Left hindlimb (tissue), 1 donor: ENCODE measurements at places on chromosomes 2 and 18.

DNA sequence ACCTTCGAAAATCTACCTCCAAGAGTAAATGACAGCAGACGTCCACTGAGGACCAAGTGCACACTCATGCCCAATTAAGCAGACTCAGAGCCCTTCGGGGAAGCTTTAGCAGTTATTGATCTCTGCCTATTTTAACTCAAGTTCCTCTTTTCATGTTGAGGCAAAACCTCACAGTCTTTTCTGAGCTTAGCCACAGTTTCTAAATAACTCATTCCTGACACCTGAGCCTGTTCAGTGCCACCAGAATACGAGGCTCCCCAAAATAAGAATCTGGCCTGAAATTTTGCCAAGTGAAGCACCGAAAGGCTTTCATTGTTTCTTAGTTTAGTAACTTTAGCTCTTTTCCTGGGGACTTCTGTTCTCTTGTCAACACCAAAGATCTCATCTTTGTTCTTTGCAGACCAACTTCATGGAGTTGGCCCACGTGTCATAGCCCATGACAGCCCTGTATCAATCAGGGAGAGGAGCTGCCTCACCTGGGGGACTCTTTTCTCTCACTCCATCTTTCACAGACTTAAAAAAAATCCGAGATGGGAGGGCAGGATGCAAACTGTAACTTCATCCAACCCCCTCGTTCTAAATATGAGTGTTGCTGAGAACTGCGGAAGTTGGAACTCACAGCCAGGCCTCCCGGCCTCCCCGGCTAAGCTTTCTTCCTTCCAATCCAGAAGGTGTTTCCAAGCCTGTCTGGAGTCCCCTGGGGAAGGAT lies 22.2 kb downstream of the INPP5D start:
- no peak for DNase-seq

- DNase-seq = no peak
These were observed 184.1 kb downstream of the CDH7 start for GRCh38 chr18:65934874-65935273.

GRCh38 chr18:75350857-75351256 lies 76.6 kb downstream of the SMIM21 start:
- no peak for DNase-seq

- DNase-seq = no peak
These were observed 55.9 kb downstream of the SDC1 start for GRCh38 chr2:20168727-20169696.

DNA sequence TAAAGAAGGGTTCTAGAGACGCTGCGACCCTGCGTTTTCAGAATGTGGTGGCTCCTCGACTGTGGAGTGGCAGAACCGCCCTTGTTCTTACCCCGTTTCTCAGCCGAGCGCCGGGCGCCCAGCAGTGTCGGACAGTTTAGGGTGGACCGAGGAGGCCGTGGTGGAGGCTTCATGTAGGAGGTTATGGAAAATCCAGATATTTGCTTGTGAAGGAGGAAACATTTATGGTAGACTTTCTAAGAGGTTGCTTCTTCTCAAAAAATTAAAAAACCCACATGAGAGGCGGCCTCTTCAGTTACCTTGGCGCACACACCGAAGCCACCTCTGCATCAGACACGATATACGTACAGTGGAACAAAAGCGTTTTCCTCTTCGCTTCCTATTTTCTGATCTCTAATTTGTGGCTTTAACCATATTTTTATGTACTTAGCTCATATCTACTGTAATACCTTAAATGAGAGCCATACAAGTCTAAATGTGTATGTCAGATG lies 120.8 kb downstream of the NFATC1 start:
- DNase-seq = peak; percentile 30

GRCh38 chr2:240856151-240856980 lies 12.3 kb upstream of the AGXT start:
- no peak for DNase-seq

DNA sequence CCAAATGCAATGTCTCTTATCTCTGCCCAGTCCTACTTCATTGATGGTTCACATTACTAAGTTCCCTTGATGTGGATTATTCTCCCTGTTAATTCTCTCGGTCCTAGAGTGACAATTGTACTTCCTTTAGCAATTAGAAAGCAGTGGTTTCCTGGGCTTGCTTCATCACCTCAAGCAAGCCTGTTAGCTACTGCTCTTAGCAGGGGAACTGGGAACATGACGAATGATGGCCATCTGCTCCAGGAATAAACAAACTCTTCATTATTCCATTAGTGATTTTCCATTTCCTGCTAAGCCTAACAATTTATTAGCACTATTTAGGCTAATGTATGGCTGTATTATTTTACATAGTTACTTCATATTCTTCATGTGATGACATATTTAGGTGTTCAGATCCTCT lies 331.8 kb downstream of the MTX2 start:
- no peak for DNase-seq

GRCh38 chr18:57747809-57748680 lies 55.1 kb downstream of the ATP8B1 start:
- no peak for DNase-seq

- no peak for DNase-seq
These were observed 220.0 kb downstream of the LOXHD1 start for GRCh38 chr18:46437061-46437460.

GRCh38 chr2:147373800-147374422 lies 470.9 kb upstream of the ACVR2A start:
- DNase-seq = no peak

DNA sequence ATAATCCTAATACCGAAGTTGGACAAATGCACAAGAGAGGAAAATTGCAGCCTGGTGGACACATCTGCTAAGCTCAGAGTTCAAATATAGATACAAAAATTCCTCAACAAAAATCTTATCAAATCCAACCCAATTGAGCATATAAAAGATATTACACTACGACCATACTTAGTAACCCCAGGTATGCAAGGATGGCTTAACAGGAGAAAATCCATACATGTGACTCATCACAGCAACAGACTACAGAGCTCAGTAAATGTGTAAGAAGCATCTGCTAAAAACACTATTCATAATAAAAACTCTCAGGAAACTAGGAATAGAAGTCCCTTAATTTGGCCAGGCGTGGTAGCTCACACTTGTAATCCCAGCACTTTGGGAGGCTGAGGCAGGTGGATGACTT lies 28.3 kb downstream of the HS6ST1 start:
- no peak for DNase-seq

DNA sequence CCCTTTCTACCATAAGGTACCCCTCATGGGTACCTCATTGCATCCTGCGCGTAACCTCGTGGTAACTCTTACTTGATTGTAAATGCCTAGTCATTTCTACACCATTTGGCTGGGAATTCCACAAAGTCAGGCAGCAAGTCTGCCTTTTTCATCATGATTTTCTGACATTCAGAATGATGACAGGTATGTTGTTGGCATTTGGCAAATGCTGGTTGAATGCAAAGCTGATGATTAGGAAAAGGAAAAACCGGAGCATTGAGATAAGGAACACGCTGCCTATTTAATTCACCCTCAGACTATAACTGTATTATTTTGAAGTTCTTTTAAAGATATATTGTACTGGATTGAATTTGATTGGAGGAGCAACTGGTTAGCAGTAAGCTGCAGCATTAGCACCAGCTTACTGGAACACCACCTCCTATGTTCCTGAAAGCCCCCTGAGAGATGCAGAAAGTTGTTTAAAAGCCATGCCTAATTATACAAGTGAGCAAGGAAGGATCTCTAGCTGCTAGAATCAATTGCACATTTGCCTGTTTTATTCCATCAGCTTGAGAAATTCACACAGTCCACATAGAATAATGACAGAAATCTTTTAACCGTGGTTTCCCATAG lies 520.1 kb downstream of the LRP1B start:
- DNase-seq = no peak

DNA sequence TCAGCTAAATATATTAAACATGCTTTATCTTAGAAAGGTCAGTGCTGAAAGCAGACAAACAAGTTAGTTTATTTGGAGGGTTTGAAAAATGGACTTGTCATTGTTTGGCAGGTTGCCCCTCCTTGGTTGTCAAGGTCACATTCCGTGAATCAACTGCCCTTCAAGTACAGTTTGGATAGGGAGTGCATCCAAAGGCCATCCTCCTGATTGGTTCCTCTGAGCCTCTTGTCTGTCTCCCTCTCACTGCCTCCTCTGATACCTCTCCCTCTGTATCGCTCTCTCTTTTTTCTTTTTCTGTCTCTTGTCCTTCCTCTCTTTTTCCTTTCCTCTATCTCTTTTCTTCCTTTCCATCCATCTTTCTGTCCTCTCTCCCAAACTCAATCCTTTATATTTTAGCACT lies 5.4 kb downstream of the ITGAV start:
- DNase-seq = no peak

GRCh38 chr2:12010779-12011178 lies 264.3 kb downstream of the LPIN1 start:
- no peak for DNase-seq

DNA sequence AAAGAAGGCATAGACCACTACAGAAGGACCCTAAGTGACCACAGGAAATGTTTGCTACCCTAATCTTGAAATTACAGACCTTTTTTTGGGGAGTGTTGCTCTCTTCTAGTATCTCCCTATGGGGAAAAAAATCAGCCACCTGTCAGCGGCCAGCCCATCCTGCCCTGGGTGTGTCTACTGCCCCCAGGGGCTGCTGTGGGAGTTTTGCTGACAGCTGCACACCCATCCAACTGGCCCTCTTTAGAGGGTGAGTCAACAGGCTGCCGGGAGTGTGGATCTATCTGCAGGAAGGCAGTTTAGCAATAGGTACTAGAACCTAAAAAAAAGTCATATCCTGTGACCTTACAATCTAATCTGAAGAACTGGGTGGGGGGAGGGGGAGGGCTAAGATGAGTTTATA lies 796 bp upstream of the DYSF start:
- no peak for DNase-seq

DNA sequence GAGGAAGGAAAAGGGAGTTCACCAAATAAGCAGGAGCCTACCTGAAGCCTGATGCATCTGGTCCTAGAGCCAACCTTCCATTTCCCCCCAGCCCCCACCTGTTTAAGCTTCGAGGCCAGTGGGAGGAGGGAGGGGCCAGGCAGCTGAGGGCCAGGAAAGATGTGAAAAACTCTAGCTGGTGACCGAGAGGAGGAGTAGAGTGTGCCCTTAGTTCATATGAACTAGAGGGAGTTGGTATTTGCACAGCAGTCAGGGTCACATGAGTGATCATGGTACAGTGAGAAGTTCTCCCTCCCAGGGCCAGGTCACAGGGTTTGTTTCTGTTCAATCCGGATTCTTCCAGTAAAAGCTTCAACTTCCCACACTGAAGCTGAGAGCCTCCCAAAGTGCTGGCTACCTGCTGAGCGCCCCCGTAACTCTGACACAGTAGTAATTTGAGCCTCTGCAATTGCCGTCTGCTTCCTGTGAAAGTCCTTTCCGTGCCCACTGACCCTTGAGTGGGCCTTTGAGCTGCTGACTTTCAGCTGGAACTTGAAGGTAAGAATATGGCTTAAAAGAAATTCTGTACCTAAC lies at the start of gene SULT1C2:
SULT1C2 (plus strand) TSS at position 362 of the 573 bp plus-strand sequence. CDS start 4,773 bp downstream, outside the sequence.
- no peak for DNase-seq

DNA sequence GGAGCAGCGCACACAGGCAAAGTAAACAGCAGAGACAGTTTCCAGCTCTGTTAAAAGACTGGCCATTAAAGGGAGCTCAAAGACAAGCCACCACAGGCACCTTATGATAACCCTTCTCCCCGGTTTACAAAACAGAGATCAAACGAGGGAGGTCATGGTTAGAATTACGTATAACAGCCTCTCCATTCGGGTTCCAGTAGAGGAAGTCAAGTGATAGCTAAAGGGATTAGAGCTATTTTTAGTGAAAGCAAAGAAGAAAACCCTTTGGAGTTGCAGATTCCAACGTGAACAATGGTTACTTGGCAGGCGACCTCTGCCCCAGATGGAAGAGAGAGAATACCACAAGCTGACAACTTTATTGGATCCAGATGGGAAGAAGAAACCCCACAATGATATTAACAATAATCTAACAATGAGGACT lies 31.2 kb upstream of the EDAR start:
- no peak for DNase-seq
